ENCODE measurements at places on chromosomes 12 and 14. TPM values are rescaled to one million over a fixed set of nuclear protein-coding genes. Genes with fewer than 3 reads are reported as not detected.

The NT5DC3 gene
- total RNA-seq = 12.7 TPM

The SLC2A13 gene
- 9.4 TPM for total RNA-seq

The PTGER2 gene
- total RNA-seq = 45.2 TPM

The STAB2 gene
- total RNA-seq = not detected

The HOXC10 gene
- not detected for total RNA-seq

The CISTR gene
- not detected for total RNA-seq

The FOXN4 gene
- total RNA-seq = not detected

The NKX2-1 gene
- total RNA-seq = not detected

The NR2C1 gene
- total RNA-seq = 22.9 TPM

The KRT83 gene
- not detected for total RNA-seq

The SPTB gene
- total RNA-seq = 0.19 TPM

The FBXO21 gene
- 27.4 TPM for total RNA-seq

The MUCL1 gene
- not detected for total RNA-seq

The TAS2R13 gene
- total RNA-seq = 0.21 TPM

The GLIPR1L1 gene
- not detected for total RNA-seq

The TOMM20L gene
- not detected for total RNA-seq

The SERPINA6 gene
- total RNA-seq = not detected

The C14orf132 gene
- total RNA-seq = 1.1 TPM

The SLC4A8 gene
- total RNA-seq = 3.7 TPM

The ACOT6 gene
- not detected for total RNA-seq

The DCP1B gene
- total RNA-seq = 12.2 TPM

The LRP1-AS gene
- not detected for total RNA-seq

The C14orf180 gene
- not detected for total RNA-seq

The TIGAR gene
- total RNA-seq = 20.2 TPM

The NDRG2 gene
- 4.0 TPM for total RNA-seq

Data from activated CD8-positive, alpha-beta memory T cell treated with anti-CD3 and anti-CD28 coated beads for 36 hours (primary cell).